Stimulated activated CD8-positive, alpha-beta memory T cell treated with anti-CD3 and anti-CD28 coated beads, Interleukin-7, amount 100 ng/mL, for 4 hours (primary cell): ENCODE measurements at places on chromosomes 7 and 10.

DNA sequence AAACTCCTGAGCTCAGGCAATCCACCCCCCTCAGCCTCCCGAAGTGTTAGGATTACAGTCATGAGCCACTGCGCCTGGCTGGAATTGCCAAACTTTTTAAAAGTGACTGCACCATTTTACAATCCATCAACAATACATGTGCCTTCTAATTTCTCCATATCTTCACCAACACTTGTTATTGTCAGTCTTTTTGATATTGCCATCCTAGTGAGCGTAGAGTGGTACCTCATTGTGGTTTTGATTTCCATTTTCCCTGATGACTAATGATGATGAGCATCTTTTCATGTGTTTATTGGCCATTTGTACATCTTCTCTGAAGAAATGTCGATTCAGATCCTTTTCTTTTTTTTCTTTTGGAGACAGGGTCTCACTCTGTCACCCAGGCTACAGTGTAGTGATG, 21.7 kb upstream of the STRIP2 start:
- DNase-seq, result no peak

- no peak for DNase-seq
These were observed 93.4 kb upstream of the OIT3 start for GRCh38 chr10:72800000-72800740.

DNA sequence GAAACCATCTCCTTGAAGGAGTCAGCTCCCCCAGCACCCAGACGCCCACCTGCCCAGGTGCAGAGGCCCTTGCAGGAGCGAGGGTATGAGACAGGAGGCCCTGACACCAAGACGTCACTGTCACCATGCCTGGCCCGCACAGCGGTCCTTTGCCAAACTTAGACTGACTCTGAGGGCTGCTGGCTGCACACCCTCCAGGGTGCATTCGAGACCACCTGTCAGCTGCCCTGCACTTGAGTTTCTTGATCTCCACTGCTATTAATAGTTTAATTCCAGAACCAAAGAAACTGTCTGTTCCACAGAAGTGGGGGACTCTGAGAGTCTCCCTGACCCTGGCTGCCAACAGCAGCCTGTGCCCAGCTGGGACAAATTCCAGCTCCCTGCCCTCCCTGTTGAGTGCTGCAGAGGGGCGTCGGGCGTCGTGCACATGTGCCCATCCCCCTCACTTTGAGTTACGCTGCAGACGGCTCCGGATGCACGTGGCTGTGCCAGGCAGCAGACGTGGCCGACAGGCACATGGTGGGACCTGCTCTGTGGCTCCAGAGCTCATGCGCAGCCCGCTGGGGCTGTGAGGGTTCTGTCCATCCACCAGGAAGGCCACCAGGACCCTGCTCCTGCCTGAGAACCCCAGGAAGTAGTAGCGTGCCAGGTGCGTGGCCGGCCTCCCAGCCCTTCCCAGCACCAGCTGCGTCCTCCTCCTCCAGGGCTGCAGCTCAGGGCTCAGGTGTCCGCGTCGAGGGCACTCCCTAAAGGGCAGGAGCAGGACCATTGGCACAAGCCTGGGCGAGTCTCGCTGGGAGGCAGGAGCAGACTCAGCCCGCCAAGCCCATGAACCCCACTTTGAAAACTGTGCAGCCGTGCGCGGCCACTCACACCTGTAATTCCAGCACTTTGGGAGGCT, 24.8 kb downstream of the ELFN1 start:
- DNase-seq, result no peak

GRCh38 chr10:132121511-132121830, 55.7 kb downstream of the JAKMIP3 start:
- no peak for DNase-seq

GRCh38 chr7:31466036-31466435, 47.9 kb upstream of the ITPRID1 start:
- DNase-seq, result no peak

DNA sequence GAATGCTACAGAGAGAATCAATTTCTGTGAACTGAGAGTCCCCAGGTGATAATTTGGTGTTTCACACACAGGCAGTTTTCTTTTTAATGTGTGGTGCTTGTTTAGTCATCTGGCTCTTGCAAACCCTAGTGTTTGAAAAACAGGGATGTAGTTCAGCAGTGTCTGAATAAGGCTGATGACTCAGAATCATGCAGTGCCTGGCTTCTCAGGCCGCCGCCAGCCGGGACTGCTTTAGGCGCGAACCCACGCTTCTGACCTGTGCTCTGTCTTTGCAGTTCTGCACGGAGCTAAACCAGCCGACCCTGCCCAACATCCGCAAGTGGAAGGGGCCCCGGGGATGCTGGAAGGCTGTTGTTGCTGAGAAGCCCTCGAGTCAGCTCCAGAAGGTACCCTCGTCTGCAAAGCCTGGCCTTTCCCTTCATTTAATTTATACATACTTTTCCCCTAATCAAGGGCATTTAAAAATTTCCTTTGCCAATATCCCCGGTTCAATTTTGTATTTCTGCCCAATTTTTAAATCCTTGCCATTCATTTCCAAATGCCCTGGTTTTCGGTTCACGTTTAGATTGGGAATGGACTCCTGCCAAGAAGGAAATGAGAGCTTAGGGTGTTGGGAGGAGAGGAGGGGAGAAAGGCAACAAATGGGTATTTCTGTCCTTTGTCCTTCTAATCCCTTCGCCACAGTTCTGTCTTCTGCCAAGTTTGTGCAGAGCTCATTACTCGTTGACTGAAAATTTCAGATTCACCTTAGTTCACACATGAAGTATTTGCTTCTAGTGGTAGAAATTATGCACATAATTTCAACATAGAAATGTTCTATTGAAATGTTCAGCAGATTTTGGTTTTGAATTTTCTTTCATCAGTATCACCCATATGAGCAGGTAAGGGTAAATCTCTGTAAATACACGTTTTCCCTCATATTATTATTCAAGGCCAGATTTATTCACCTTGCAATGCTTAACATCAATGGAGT, 108.5 kb upstream of the ANLN start:
- no peak for DNase-seq

GRCh38 chr10:70169649-70170364, 507 bp downstream of the SAR1A start:
- DNase-seq, result no peak

DNA sequence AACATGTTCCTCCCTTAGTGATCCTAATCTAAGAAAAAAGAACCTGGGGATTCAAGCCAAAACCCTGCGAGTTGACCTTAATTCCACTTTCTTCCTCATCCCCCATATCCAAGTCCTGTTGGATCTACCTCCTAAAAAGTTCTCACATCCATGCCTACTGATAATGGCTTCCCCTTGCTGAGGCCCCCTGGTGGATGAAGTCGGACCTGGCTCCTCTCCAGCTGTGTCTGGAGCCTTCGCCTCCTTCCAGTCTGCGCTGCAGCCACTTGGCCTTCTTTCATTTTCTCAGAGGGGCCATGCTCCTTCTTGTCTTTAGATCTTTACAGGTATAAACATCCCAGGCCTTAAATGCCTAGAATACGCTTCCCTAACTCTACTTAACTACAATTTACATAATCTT, 8.1 kb downstream of the PDE1C start:
- DNase-seq, result no peak

DNA sequence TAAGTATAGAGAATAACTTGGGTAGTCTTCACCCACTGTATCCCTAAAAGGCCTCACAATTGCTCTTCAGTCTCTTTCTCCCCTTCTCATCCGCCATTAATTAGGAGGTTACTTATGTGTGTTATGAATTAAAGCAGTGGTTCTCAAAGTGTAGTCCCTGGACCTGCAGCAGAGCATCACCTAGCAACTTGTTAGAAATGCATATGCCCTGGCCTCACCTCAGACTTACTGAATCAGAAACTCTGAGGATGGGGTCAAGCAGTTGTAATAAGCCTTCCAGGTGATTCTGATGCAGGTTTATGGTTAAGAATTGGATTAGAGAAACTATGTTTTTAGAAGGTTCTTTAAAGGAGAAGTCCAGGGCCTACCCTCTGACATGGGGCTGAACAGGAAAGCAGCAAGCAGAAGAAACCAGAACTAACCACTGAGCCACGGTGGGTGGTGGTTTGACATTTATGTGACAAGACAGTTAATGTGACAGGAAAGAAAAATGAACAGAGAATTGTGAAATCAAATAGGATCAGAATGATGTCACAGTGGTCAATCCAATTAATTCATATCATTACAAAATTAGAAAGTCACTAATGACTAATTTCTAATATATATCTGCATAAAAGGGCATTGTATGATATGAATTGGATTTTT, 37.6 kb downstream of the ENTPD1 start:
- DNase-seq, result peak; percentile 6

- DNase-seq, result no peak
These were observed 18.8 kb upstream of the GARS1 start for GRCh38 chr7:30575910-30576309.

DNA sequence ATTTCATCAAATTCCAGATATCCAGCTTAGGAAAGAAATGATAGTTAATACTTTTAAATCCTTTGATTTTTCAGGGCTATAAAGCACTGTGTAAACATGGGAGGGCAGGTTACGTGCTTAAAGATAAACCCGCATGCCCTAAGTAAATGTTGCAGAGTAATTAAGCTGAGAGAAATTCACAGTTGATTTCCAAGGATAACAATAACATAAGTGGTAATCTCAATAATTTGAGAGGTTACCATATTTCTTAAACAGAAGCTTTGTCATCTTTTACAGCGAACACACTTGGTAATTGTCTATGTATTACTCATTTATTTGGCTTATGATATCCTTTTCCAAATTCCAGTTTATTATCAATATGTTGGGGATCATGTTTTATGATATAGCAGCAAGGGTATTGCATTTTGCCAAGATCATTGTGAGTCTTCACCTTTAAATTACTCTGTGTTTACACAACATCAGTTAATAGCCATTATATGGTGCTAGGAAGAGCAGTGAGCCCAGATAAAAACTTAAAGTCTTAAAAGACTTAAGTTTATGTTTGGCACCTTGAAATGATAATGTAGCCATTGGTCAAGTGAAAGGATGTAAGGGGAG, 15.4 kb downstream of the MGAM start:
- DNase-seq, result no peak

DNA sequence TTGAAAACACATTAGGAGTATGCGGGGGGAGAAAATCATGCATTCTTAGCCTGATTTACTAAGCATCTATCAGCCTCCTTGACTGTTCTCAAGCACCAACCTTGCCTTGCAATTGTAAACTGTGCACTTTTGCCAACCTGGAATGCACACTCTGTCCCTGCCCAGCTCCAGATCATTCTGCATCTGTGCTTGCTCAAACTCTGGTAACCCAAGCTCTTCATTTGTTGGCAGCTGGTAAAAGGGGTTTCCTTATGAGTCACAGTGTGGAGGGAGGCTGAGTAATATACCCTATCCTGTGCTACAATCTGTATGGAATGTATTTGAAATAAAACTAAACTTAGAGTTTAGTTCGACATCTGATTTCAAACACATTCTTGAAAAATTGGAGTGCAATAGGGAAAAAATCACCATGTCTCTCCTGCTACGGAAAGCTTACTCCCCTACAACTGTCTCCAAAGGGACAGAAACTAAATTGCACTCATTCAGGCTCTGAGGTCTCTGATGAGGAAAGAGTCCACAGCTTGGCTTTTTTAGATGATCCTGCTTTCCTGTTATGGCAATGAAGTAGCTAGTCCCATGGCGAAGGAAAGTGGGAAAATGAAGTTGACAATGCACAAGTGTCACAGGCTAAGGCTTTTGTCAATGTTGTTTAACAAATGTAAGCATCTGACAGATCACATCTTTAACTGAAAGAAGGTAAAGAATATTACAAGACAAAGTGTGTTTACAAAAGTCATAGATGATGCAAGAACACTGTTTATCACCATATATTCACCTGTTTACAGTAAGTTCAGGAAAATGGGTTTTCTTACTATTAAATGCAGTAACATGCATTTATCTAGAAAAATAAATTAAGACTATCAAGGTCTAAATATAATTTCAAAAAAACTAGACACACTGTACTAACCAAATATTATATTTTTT, 61.9 kb downstream of the TES start:
- DNase-seq, result no peak
